Activated CD4-positive, alpha-beta T cell treated with anti-CD3 and anti-CD28 coated beads, Interleukin-2, amount 10 ng/mL, durations not matched to agents 24 days and 14 days (primary cell): ENCODE measurements at places on chromosomes 13 and 19.
A peak's percentile ranks its signal among the peaks of the same experiment; 100 is the strongest.

GRCh38 chr19:6873708-6874431 is 13.5 kb upstream of the ADGRE1 start:
- H3K27me3 ChIP-seq: peaks cover 7% of the 10 kb centered on the region
- H3K36me3 ChIP-seq: peaks cover 3% of the 10 kb centered on the region

DNA sequence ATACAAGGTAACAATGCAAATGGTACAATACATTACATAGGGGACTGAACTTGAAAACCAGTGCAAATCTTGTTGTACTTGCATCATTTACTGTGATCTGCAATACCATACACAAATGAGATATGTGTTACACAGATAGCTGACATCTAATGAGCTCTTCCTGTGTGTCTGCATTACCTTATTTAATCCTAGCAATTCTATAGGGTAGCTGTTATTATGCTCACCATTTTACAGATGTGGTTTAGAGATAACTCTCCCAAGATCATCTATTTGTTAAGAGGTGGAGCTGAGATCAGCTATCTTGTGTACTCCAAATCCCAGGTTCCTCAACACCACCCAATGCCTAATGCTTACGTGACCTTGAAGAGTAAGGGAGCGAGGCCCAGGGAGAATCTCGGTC is 21.4 kb upstream of the SERP2 start:
- H3K4me3 ChIP-seq: no peak overlapping the region
- no peak overlapping the region for H3K27ac ChIP-seq
- DNase-seq: no peak
- no peaks in the 10 kb centered on the region for H3K36me3 ChIP-seq
- H3K4me1 ChIP-seq: peaks cover 3% of the 10 kb centered on the region

- no peak overlapping the region for H3K27ac ChIP-seq
- H3K36me3 ChIP-seq: no peaks in the 10 kb centered on the region
- no peak for DNase-seq
- H3K27me3 ChIP-seq: no peaks in the 10 kb centered on the region
Observed at GRCh38 chr19:4215807-4216206, 13.5 kb upstream of the EBI3 start.

- H3K4me1 ChIP-seq: peaks cover 7% of the 10 kb centered on the region
- H3K36me3 ChIP-seq: no peaks in the 10 kb centered on the region
- no peak overlapping the region for H3K4me3 ChIP-seq
- no peak overlapping the region for H3K27ac ChIP-seq
- peaks cover 6% of the 10 kb centered on the region for H3K27me3 ChIP-seq
Observed at GRCh38 chr13:75417656-75418055, 64.3 kb downstream of the TBC1D4 start.

GRCh38 chr19:13599681-13600080 is 93.4 kb upstream of the CACNA1A start:
- no peak overlapping the region for H3K4me3 ChIP-seq
- peaks cover 2% of the 10 kb centered on the region for H3K4me1 ChIP-seq
- no peak overlapping the region for H3K27ac ChIP-seq
- H3K27me3 ChIP-seq: peaks cover 4% of the 10 kb centered on the region
- DNase-seq: no peak

GRCh38 chr19:4367781-4368127 is 24.4 kb downstream of the MPND start:
- H3K4me3 ChIP-seq: peak overlapping the region; percentile 26
- peaks cover 17% of the 10 kb centered on the region for H3K36me3 ChIP-seq
- H3K4me1 ChIP-seq: peaks cover 29% of the 10 kb centered on the region
- peak overlapping the region; percentile 35 for H3K27ac ChIP-seq
- H3K27me3 ChIP-seq: no peaks in the 10 kb centered on the region

DNA sequence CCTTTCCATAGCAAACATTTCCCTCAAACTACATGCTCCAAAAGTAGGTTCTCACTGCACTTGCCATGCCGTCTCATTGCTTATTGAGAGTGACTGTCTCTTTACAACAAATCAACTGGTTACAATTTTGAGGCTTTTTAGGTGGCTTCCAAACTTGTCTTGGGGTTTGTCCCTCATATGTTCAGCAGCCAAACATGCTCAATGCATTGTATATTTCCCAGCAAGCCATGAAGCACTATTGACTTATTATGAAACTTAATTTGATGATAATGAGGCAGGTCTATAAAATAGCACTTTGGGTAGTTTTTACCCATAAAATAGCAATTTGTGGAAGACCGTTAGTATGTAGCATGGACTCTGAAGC is 78.2 kb downstream of the LRCH1 start:
- peak overlapping the region; percentile 22 for H3K27ac ChIP-seq
- H3K4me1 ChIP-seq: peaks cover 27% of the 10 kb centered on the region
- H3K36me3 ChIP-seq: peaks cover 5% of the 10 kb centered on the region

DNA sequence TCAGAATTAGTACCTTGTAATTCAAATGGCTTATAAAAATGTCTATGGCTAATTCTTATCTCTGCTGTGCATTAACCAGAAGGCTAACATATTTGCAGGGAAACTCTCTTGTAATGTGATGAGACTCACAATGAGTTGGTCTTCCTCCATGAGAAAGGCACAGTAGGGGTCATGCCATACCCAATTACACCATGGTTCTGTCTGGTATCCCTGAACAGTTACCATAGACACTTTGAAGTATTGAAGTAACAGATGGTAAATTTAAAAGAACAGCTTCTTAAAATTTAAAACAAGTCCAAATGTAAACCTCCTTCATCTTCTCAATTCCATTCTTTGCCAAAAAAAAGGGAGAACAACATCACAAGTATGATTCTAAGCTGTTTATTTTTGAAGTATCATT is 22.6 kb upstream of the SLAIN1 start:
- H3K27me3 ChIP-seq: peaks cover 33% of the 10 kb centered on the region
- no peak overlapping the region for H3K4me3 ChIP-seq
- DNase-seq: no peak
- H3K36me3 ChIP-seq: no peaks in the 10 kb centered on the region

DNA sequence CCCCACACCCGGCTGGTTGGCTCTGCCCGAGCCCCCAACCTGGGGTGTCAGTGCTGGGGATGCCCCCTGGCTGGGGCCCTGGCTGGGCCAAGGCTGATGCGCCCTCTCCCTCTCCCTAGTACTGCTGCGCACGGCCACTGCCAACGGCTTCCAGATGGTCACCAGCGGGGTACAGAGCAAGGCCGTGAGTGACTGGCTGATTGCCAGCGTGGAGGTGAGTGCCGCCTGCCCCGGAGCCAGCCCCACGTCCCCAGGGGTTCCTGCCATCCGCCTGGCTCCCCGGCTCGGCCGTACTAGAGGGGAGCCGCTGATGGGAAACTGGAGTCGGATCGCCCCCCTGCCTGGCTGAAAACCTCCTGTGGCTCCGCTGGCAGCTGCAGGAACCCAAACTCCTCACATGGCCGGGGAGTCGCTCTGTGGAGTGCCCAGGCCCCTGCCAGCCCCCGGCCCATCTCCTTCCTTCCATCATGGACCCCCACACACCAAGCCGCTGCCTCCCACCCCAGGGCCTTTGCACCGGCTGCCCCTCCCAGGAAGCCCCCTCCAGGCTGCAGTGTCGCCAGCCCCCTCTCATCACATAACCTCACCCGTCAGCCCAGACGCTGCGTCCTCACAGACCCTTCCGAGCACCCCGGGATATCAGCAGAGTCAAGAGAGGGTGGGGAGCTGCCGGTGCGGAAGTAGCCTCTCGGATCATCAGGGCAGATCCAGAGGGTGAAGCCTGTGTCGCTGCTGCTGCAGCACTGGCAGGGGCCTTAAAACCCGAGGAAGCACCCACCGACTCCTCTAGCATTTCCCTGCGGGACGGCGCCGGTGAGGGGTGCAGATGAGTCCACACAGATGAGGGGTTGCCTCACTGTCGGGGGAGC is 10.6 kb downstream of the NCLN start:
- H3K27me3 ChIP-seq: no peaks in the 10 kb centered on the region
- no peak for DNase-seq
- H3K4me1 ChIP-seq: no peaks in the 10 kb centered on the region
- H3K4me3 ChIP-seq: no peak overlapping the region
- peaks cover 17% of the 10 kb centered on the region for H3K36me3 ChIP-seq

DNA sequence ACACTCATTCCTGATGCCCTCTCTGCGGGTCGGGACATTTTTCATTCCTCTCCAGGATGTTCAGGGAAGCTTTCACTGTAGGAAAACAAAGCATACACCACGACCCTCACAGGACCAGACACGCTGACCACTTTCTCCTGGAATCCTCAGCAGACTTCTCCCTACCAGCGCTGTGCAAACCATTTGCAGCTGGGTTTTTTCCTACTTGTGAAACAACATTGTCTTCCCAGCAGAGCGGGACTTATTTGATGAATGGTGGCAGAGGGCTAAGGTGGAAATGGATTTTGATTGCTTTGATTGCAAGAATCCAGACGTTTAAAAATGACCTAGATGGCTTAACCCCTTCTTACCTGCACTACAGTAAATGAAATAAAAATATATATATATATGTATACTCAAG is 265.9 kb downstream of the TBC1D4 start:
- no peaks in the 10 kb centered on the region for H3K36me3 ChIP-seq
- no peak overlapping the region for H3K27ac ChIP-seq
- DNase-seq: no peak
- peaks cover 6% of the 10 kb centered on the region for H3K4me1 ChIP-seq
- peaks cover 43% of the 10 kb centered on the region for H3K27me3 ChIP-seq

GRCh38 chr19:40442328-40443130 is 1.6 kb downstream of the SERTAD3 start:
- H3K27me3 ChIP-seq: no peaks in the 10 kb centered on the region
- H3K4me1 ChIP-seq: peaks cover 14% of the 10 kb centered on the region
- H3K36me3 ChIP-seq: peaks cover 12% of the 10 kb centered on the region
- no peak for DNase-seq
- H3K4me3 ChIP-seq: peak overlapping the region; percentile 98
- H3K27ac ChIP-seq: peak overlapping the region; percentile 92

DNA sequence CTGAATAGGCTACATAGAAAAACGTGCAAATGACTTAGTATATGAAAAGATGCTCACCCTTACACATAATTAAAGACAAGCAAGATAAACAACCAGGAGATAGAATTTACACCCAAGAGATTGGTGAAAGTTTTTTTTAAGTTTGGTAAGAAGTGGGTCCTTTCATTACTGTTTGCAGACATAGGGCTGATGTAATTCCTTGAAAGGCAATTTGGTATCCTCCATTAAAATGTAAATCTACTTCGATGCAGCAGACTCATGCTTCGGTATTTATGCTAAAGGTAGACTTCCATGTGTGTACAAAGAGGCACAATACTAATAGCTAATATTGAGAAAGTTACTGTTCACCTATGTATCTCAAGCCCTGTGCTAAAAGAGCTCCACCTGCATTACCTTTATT is 33.5 kb downstream of the CNMD start:
- H3K36me3 ChIP-seq: no peaks in the 10 kb centered on the region
- H3K27ac ChIP-seq: no peak overlapping the region
- no peak for DNase-seq
- H3K27me3 ChIP-seq: no peaks in the 10 kb centered on the region

DNA sequence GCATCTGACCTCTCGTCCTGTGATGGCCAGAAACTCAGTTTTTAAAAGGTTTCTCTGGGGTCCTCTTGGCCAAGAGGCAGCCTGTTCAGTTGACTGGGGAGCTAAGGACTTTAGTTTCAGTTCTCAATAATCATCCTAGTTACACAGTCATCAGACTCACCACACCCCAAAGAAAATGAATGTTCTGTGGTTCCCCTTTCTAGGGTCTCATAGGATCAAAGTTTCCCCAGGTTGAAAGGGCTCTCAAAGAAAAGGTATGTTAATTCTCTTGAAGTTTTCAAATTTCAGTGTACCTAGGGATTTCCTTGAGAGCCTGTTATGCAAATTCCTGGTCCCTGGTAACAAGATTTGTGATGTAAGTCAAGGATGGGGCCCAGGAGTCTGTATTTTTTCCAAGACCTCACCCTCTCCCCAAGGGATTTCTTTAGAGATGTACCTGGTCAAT is 94.9 kb downstream of the FAM216B start:
- DNase-seq: no peak
- peaks cover 11% of the 10 kb centered on the region for H3K4me1 ChIP-seq
- H3K27me3 ChIP-seq: peaks cover 24% of the 10 kb centered on the region

DNA sequence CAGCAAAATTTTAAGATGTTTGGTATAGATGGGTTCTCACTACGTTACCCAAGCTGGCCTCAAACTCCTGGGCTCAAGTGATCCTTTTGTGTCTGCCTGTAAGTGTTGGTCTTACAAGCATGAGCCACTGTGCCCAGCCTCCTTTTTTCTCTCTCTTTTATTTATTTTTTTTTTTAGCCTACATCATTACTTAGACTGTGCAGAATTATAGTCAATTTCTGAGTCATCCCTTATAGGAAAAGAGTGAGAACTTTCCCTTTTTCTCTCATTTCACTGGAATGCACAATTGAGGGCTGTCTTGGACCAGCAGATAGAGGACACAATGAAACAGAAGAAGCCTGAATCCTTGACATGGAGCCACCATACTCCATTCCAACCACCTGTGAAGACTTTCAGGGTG is 13.3 kb downstream of the TSKS start:
- peaks cover 2% of the 10 kb centered on the region for H3K36me3 ChIP-seq
- no peak overlapping the region for H3K4me3 ChIP-seq
- no peak for DNase-seq
- H3K4me1 ChIP-seq: no peaks in the 10 kb centered on the region
- H3K27ac ChIP-seq: no peak overlapping the region

DNA sequence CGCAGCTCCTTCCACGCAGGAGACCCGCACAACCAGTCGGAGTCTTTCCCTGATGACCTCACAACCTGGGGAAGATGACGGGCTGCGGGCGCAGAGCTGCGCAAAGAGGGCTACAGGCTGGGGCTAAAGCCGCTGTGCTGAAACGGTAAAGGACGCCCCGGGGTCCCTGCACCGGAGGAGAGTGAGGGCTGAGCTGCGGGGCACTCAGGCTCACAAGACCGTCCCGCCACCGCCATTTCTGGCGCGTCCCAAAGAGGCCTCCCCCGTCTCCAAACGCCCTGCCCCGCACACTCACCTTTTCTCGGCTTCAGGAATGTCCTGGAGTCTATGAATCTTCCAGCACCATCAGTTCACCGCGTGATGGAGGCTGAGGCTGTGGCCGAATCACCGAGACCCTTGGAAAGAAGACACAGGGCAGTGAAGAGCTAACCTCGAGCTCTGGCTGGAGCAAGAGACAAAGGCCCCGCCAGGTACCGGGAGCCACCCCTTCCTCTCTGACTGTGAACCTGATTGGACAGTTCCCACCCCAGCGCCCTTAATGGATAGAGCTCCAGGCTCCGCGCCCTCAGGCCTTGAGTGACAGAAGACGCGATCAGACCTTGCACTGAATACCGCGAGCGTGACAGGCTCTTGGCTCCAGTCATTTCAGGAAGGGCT is 41.8 kb upstream of the ZNF429 start:
- peak overlapping the region; percentile 83 for H3K4me3 ChIP-seq
- peak overlapping the region; percentile 62 for H3K27ac ChIP-seq
- peaks cover 6% of the 10 kb centered on the region for H3K36me3 ChIP-seq
- no peaks in the 10 kb centered on the region for H3K4me1 ChIP-seq

- no peak overlapping the region for H3K4me3 ChIP-seq
- no peak overlapping the region for H3K27ac ChIP-seq
- H3K36me3 ChIP-seq: no peaks in the 10 kb centered on the region
- peaks cover 13% of the 10 kb centered on the region for H3K27me3 ChIP-seq
- peak; percentile 80 for DNase-seq
- H3K4me1 ChIP-seq: no peaks in the 10 kb centered on the region
Observed at GRCh38 chr19:1295169-1296012, 9.7 kb downstream of the EFNA2 start.

GRCh38 chr13:50994651-50995050 is 85.1 kb downstream of the RNASEH2B start:
- H3K4me1 ChIP-seq: peaks cover 16% of the 10 kb centered on the region
- H3K27ac ChIP-seq: no peak overlapping the region
- no peak overlapping the region for H3K4me3 ChIP-seq
- no peak for DNase-seq
- H3K27me3 ChIP-seq: no peaks in the 10 kb centered on the region
